ENCODE measurements at places on chromosomes 7 and 10. TPM values are rescaled to one million over a fixed set of nuclear protein-coding genes. Genes with fewer than 3 reads are reported as not detected.

LEP gene
- not detected for total RNA-seq

GRCh38 chr7:104973227-104973626, 40.8 kb upstream of the KMT2E start:
- DNase-seq = no peak

DNA sequence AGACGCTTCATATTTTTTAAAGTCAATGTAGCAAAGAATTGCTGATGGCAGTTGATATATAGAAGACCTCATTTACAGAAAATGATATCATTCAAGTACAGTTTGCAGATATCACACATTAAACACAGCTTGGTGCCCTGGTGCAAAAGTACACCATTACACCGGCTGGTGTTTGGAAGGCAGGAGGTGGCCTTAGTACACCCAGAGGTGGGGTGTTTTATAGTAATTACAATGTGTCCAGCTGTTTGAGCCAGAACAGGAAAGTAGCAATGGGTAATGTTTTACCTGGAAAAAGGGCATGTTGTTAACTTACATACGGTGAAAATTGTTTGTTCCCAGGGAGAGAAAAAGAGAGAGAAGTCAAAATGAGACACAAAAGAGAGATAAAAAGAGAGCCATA, 103.0 kb upstream of the YAE1 start:
- DNase-seq = no peak

DEPP1 gene
- 6.8 TPM for total RNA-seq

DNA sequence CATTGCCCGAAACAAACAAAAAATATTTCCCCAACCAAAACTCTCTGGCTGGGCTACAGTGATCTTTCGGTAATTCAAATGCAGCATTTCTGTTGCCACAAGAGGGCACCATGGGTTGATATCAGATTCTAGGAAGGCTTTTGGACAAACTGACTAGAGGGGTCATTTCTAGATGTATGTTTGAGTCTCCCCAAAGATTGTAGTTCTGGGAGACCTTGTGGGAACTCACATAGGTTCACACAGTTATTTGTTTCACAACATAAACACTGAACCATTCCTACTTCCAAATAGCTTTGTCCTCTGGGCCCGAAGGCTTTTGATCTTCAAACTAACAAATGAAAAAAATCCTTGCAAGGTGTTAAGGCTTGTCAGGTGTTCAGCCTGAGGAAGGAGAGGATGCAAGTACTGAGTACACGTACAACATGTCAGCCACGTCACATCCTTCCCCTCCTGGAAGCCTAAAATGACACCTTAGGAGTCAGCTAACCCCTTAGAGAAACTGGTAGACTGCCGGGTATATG, 37.0 kb upstream of the IL15RA start:
- no peak for DNase-seq

- no peak for DNase-seq
Observed at GRCh38 chr7:116797612-116798011, 64.8 kb upstream of the CAPZA2 start.

DNA sequence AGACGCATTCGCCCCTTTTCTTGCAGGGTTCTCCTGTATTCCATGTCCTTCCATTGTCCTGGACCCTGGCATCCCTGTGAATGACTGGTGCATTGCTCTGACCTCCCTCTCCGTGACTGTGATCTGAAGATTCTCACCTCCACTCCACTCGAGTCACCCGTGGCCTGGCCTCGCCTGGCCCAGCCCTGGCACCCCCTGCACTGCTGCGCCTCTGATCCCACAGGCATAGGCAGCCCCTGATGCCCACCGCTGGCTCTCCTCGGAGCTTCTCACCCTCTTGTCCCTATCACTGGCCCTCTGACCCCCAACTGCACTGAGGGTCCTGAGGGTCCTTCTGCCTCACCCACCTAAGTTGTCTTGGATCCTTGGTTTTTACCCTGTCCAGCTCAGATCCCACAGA, 2.2 kb upstream of the MMP21 start:
- no peak for DNase-seq

GCK gene
- 0.13 TPM for total RNA-seq

CNTNAP2 gene
- total RNA-seq = not detected

FAM25A gene
- not detected for total RNA-seq

SCIN gene
- total RNA-seq = 0.37 TPM

DNA sequence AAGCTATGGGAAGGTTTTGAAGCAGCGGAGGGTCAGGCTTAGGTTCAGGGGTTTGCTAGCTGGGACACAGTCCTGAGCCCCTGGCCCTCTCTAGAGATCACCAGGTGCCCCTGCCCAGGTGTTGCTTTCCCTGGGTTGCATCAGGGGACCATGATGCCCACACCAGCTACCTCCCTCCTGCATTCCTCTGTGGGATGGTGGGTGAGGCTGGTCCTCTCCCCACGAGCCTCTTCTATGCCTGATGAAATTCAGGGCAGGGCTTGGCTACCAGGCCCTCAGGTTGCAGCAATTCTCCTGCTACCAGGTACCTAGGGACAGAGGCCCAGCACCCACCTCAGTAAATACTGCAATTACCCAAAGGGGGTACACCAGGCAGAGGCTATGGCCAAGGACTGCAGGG, 10.8 kb upstream of the SLC29A3 start:
- DNase-seq = no peak

GRCh38 chr7:33495207-33495606, 365.8 kb downstream of the BBS9 start:
- DNase-seq = peak; percentile 12

Data from SJSA1 (cell line).